ENCODE measurements at places on chromosomes 7 and 10.

DNA sequence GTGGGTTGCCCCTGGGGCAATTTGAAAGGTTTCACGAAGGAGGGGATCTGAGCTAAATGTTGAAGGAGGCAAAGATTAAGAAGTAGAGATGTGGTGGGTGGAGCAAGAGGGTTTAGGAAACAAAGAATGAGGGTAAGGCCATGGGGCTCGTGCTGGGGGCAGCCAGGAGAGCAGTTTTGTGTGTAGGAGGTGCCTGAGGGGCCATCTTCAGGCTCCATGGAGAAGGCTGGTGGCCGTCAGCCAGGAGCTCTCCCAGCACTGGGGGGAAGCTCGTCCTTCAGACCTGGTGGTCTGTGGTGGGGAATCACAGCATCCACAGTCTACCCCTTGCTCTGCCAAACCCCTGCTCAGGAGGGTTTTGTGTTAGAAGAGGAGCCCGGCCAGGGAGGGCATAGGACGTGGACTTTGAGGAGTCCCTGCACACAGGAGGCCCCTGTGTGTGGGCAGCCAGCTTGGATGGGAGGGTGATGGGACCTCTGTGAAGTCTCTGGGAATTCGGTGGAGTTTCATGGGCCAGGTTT is 11.8 kb upstream of the CXCL12 start:
- DNase-seq: no peak

- no peak for DNase-seq
Measured at GRCh38 chr10:35803046-35803445, 160.9 kb upstream of the FZD8 start.

GRCh38 chr10:14602807-14603533 is 171.7 kb downstream of the FAM107B start:
- DNase-seq: no peak

GRCh38 chr10:79249186-79250121 is 97.8 kb upstream of the PPIF start:
- DNase-seq: no peak

- peak; percentile 32 for DNase-seq
Measured at GRCh38 chr10:80382989-80383388, 25.4 kb upstream of the PRXL2A start.

Measured in thyroid gland (tissue), 4 donors.